Activated CD8-positive, alpha-beta memory T cell treated with anti-CD3 and anti-CD28 coated beads for 4 hours (primary cell): ENCODE measurements at places on chromosomes 5 and 9.
A peak's percentile ranks its signal among the peaks of the same experiment; 100 is the strongest.

DNA sequence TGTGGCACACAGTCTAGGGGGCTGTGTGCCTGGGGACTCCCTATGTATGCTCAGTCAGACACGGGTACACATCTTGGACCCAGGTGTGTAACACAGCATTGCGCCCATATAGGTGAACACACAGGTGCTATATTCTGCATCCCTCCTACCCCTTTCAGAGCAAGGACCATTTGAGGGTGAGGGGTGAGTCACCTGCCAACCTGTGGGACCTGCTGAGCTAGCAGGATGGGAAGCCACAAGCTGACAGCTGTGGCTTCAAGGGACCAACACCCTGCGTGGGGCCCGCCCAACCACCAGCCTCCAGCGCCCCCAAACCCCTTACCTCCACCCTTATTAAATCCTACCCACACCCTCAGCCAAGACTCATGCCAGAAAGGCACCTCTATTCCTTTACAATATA is 14.6 kb upstream of the AQP7 start:
- peak; percentile 9 for DNase-seq

- no peak for DNase-seq
Measured at GRCh38 chr9:14515049-14515448, 178.2 kb downstream of the ZDHHC21 start.

DNA sequence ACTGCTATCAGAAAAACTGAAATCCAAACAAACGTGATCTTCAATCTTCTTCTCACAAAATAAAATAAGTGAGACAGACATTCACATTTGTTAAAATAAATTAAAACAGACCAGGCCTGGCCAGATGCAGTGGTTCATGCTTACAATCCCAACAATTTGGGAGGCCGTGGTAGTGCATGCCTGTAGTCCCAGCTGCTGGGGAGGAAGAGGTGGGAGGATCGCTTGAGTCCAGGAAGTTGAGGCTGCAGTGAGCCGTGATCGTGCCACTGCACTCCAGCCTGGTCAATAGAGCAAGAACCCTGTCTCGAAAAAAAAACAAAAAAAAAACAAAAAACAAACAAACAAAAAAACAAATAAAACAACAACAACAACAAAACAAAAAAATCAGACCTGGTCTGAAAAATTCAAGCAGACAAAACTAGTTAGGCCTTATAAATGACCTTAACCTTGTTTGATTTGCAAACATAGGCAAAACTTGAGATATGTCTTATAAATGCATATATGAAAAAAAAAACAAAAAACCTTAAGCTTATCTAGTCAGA is 10.8 kb downstream of the MAPKAP1 start:
- DNase-seq = no peak

GRCh38 chr9:131333771-131334628 is 44.5 kb downstream of the PLPP7 start:
- no peak for DNase-seq

DNA sequence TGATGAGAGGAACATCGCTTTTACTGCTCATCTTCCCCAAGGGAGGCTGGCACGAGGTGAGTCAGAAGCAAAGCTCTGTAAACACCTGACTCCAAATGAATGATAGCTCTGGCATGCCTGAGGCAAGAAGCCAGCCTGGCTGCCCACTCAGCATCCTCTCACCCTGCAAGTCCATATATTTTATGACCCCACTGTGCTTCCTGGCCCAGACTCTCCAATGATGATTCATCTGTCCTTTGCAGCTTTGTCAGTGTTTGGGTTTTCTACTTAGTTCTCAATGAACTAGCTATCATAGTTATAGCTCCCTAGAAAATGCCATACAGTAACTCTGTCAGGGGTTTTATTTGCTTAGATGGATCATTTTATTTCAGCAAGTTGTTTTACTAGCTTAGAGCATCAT is 52.1 kb upstream of the FSTL4 start:
- DNase-seq = no peak

GRCh38 chr9:21761309-21761901 is 41.0 kb upstream of the MTAP start:
- no peak for DNase-seq

- no peak for DNase-seq
Measured at GRCh38 chr9:74275872-74276508, 221.1 kb upstream of the RORB start.

DNA sequence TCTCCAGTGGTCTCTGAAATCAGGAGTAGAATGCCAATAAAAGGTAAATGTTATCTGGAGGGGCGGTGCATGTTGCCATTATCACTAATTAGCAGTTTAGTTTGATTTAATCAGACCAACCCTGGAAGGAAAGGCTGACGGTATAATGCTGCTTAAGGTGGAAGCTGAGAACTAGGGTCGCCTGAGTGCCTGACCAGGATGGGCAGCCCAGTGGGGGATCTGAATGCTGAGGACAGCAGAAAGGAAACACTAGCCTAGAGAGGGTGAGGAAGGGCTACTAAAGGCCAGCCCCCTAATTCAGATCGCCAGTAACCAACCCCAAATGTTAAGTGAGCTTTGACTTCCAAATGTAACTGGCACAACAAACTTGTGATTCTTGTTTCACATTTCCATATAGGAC is 172.2 kb downstream of the APBA1 start:
- no peak for DNase-seq

DNA sequence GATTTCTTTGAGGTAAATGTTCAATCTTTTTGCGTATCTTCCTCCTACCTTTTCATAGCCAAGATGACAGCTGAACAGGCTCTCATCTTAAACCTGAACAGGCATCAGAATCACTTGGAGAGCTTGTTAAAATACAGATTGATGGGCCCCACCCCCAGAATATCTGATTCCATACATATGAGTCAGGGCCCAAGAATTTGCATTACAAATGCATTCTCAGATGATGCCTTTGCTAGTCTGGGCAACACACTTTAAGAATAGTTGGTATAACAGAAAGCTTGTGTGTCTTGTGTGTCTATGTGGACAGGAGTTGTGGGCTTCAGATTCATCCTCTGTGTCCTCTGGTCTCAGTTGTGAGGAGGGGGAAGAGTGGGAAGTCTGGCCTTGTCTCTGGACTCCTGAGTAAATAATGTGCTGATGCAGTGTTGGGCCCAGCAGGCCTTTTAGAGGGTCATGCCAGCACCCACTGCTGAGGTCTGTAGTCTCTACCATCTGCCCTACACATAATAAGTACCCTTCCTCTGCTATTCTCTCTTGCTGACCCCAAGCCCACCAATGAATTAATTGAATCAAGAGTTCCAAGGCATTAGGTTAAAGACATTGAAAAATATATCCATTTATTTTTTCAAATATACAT is 43.1 kb downstream of the PTCD2 start:
- no peak for DNase-seq

DNA sequence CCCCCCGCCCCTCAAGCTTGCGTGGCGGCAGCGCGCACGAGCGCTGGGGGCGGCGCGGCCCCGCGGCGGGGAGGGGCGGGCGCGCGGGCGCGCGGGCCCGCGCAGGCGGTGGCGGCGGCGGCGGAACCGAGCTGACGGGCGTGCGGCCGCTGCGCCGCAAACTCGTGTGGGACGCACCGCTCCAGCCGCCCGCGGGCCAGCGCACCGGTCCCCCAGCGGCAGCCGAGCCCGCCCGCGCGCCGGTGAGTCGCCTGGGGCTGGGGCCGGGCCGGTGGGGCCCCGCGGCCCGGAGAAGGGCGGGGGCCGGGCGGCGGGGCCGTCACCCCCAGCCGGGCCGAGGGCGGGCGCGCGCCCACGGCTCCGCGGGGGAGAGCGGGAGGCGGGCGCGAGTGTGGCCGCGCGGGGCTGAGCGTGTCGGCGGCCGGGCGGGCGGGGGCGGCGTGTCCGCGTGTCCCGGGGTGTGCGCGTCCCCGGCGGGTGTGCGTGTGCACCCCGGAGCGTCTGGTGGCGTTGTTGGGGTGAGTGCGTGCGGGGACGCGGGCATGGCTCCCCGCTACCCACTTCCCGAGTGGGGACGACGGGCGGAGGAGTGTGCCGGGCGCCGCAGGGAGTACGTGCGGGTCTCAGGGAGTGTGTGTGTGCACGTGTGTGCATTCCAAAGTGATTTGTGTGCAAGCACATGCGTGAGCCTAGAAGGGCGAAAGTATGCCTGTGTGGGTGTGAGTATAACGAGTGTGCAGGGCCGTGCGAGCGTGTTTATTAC is at the start of gene NEK6:
TSS of gene NEK6 (plus strand) at position 106 of the 763 bp plus-strand sequence. CDS start 44,016 bp downstream, outside the sequence.
- no peak for DNase-seq

DNA sequence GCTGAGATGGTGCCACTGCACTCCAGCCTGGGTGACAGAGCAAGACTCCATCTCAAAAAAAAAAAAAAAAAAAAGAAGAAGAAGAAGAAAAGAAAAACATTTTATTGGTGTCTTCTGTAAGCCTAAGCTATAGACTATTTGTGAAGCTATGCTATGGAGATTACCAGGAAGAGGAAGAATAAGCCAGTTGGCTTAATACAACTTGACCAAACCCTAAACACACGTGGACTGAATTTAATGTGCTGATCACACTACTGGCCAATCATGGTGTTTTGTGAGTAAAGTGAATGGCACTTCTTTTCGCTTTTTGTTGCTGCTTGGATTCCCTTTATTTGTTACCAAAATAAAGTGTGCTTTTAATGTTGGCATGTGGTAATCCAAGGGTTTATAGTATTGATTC is 49.9 kb downstream of the GGTA1 start:
- no peak for DNase-seq

- no peak for DNase-seq
Measured at GRCh38 chr5:158570502-158570901, 529.2 kb downstream of the EBF1 start.

- DNase-seq = no peak
Measured at GRCh38 chr9:122325124-122325523, 45.7 kb upstream of the PTGS1 start.

GRCh38 chr5:10633271-10634049 is 69.6 kb downstream of the ANKRD33B start:
- DNase-seq = no peak

DNA sequence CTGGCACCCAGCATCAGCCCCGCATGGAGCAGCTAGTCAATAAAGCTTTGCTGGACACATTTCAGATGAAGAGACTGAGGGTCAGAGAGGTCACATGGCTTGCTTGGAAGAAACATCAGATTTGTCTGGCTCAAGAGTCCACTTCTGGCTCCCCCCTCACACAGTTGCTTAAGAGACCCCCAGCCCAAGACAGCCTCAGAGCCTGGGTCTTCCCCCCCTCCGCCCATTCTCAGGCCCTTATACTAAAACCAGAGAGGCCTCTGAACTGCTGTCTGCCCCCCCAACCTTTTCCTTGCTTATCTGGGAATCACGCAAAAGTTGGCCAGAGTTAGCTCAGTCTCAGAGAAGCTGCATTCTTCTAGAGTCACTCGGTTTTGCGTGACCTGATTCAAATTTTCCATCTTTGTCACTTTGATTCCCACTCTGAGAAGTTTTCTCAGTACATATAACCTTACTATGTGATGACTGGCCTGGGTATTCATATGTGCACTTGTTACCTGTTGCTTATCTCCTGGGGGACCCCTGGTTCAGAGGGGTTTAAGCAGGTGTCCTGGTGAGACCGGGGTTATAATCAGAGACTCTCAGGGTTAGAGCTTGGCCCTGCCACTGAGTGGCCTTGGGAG is 145.4 kb upstream of the IER5L start:
- DNase-seq = no peak

GRCh38 chr9:22342491-22343217 is 104.0 kb upstream of the DMRTA1 start:
- DNase-seq = no peak

GRCh38 chr5:133287500-133287899 is 235.7 kb downstream of the HSPA4 start:
- DNase-seq = no peak

GRCh38 chr9:131999692-132000551 is 79.7 kb downstream of the MED27 start:
- DNase-seq = no peak

DNA sequence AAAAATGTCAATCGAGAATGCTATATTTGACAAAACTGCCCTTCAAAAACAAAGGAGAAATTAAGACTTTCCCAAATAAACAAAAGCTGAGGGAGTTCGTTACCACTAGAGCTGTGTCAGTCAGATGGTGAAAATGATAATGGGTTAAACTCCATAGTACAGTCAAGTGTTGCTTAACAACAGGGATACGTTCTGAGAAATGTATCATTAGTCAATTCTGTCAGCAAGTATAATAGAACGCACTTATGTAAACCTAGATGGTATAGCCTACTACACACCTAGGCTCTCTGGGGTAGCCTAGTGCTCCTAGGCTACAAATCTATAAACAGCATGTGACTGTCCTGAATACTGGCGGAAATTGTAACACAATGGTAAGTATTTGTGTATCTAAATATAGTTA is 138.7 kb downstream of the DRD1 start:
- no peak for DNase-seq

- no peak for DNase-seq
Measured at GRCh38 chr5:23506329-23507236, 826 bp upstream of the PRDM9 start.

DNA sequence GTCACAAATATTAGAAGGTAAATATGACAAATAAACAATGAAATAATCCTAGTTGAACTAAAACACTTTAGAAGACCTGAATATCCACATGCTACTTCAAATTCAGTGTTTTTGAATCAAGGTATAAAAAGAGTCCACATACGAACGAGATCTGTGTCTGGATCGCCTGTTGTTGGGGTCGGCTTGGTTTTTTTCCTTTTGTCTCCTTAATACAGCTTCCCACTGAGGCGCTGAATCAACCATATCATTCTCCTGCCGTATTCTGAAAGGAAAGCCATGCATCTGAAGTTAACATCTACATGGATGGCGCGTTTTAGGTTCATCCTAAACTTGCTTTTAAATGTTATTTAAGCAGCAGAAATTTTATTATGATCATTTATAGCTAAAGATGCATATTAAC is 235.2 kb downstream of the EPB41L4A start:
- no peak for DNase-seq

- DNase-seq = no peak
Measured at GRCh38 chr5:79547429-79547822, 33.5 kb upstream of the HOMER1 start.

DNA sequence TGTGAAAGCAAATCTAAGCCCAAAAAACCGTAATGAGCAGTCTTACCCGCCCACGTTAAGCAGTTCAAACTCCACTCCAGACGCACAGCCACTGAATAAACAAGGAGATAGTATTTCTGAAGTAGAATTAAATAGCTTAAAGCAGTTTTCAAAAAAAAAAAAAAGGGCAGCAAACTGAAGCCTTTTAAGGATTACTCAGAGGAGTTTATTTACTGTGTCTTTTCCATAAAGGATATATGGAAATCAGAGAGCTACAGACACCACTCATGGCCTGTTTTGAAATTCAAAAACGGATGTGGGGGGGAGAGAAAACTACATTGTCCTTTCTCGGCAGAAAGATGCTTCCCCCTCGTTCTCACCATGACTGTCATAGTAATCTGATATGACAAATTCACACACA is 83.7 kb upstream of the IRX1 start:
- no peak for DNase-seq

DNA sequence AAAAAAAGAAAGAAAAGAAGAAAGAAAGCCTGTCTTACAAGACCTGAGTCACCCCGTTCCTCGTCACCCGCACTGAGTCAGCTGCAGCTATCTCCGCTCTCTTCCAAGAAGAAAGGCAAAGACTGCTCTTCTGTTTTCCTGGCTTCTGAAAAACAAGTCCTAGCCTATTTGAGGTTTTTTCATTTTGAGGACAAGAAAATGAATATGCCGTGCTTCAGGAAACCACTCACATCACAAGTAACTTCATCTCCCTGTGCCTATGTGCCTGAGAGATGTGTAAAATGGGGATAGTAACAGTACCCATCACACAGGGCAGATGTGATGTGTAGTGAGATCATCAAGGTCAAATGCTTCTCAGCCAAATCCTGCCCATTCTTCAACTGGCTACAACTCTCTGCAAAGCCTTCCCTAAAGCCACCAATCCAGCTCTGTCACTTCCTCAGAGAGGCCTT is 78.4 kb downstream of the GLDC start:
- no peak for DNase-seq

- no peak for DNase-seq
Measured at GRCh38 chr5:157739388-157740228, 3.9 kb upstream of the LSM11 start.

GRCh38 chr5:165928971-165929370 is 2362.5 kb upstream of the WWC1 start:
- no peak for DNase-seq
